ENCODE measurements at places on chromosomes 2 and 18.

DNA sequence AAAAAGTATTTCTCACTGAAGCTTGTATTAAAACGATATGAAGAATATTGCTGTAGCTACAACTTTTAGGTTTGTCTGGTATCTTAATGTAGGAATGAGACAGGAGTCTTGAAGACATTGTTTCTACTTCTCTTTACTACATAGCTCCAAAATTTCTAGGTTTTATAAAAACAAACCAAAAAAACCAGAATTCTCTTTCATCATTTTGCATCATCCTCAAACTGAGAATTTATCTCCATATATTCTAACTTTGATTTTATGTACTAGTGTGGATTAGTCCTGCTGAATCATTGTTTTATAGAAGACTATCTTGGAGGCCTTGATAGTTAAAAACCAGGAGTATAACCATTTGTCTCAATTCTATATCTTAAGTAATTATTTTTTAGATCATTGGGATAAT is 100.2 kb downstream of the ICA1L start:
- no peak for DNase-seq

- no peak for DNase-seq
Observed at GRCh38 chr2:75560022-75560767, 544 bp downstream of the EVA1A start.

DNA sequence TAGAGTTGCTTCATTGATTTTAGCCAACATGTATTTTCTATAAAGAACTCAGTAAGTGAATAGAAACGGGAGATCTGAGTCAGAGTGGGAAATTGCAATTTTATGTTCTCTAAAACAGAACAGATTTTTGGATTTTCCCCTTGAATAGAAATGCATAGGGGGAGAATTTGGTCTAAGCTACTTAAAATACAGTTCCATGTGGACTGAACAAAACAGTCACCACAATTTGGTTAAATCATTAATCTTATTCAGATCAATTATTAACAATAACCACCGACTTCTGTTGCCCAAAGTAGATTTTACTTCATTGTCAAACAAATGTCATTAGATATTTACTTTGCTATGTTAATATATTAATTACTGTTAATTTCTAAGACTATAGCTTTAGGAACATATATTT is 107.7 kb downstream of the SCG2 start:
- no peak for DNase-seq

DNA sequence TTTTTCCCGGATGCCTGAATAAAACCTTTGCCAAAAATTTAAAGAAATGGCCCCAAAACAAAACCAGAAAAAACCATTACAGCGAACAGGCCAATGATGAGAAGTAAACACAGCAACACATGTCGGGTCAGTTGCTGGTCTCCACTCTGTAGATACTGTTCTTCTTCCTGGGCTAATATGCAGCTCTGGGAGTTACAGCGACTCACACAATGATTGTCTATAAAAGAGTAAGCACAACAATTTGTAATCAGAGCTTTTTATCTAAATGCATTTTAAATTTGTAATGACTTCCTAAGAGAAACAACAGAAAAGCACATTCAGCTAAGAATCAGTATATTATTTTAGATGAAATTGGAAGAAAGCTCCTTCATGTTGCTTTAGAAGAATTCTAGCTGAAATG is 40.3 kb downstream of the GPR155 start:
- DNase-seq = no peak

- DNase-seq = no peak
Observed at GRCh38 chr2:100107440-100107839, 35.0 kb downstream of the AFF3 start.

- no peak for DNase-seq
Observed at GRCh38 chr2:145303536-145303935, 783.6 kb upstream of the ZEB2 start.

GRCh38 chr18:46167971-46168370 is 63.8 kb downstream of the HAUS1 start:
- DNase-seq = no peak

GRCh38 chr18:31977270-31977872 is 34.4 kb upstream of the TRAPPC8 start:
- peak; percentile 6 for DNase-seq

- no peak for DNase-seq
Observed at GRCh38 chr18:8548186-8548585, 61.1 kb upstream of the RAB12 start.
